ENCODE measurements at places on chromosomes 1 and 21.

GRCh38 chr1:44907893-44908292 lies 64.8 kb upstream of the PTCH2 start:
- no peaks in the 10 kb centered on the region for H3K27me3 ChIP-seq
- H3K4me1 ChIP-seq = peaks cover 2% of the 10 kb centered on the region
- no peak overlapping the region for H3K4me3 ChIP-seq
- no peak for DNase-seq
- H3K36me3 ChIP-seq = peaks cover 14% of the 10 kb centered on the region
- no peak overlapping the region for H3K27ac ChIP-seq

GRCh38 chr21:35437941-35438340 lies 388.8 kb upstream of the RUNX1 start:
- peaks cover 22% of the 10 kb centered on the region for H3K4me1 ChIP-seq
- no peak overlapping the region for H3K4me3 ChIP-seq
- peaks cover 3% of the 10 kb centered on the region for H3K27me3 ChIP-seq
- no peak for DNase-seq
- H3K36me3 ChIP-seq = no peaks in the 10 kb centered on the region
- no peak overlapping the region for H3K27ac ChIP-seq

DNA sequence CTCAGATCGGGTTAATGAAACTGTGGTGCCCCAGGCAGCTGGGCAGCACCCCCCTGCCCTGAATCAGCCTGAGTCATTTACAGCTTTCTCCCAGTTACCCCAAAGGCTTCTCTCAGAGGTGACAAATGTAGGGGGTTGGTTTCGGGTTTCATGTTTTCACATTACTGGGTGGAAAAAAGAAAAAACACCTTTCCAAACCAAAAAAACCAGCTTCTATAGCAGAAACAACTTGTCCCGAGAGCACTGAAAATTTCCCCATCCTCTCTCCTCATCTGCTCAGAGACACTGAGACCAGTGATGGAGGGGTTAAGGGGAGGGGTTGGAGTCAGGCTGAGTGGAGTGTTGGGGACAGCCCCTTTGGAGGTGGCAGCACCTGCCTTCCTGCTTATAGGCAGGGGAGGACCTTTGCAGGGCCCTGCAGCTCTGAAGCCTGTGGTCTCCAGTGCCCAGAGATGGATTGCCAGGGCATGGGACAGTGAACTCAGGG lies 15.6 kb downstream of the UTP11 start:
- no peaks in the 10 kb centered on the region for H3K27me3 ChIP-seq
- peak overlapping the region; percentile 45 for H3K27ac ChIP-seq
- DNase-seq = peak; percentile 45

DNA sequence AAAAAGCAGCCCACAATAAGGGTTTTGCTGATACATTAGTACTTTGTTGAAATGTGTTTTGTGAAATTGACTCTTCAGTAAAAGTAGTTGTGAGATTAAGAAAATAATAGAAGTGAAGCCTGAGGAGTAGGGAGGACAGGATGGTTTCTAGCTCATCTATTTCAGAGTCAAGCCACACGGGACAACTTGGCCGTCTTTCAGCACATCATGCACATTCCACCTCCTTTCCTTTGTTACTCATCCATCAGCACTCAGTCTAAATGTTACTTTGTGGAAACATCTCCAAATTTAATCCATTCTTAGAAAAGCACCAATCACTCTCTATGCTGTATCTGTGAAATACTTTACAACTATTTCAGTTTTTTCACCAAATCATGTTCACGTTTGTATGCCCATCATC lies 223.3 kb downstream of the FGGY start:
- H3K4me3 ChIP-seq = no peak overlapping the region
- no peak for DNase-seq
- no peaks in the 10 kb centered on the region for H3K36me3 ChIP-seq
- no peak overlapping the region for H3K27ac ChIP-seq

DNA sequence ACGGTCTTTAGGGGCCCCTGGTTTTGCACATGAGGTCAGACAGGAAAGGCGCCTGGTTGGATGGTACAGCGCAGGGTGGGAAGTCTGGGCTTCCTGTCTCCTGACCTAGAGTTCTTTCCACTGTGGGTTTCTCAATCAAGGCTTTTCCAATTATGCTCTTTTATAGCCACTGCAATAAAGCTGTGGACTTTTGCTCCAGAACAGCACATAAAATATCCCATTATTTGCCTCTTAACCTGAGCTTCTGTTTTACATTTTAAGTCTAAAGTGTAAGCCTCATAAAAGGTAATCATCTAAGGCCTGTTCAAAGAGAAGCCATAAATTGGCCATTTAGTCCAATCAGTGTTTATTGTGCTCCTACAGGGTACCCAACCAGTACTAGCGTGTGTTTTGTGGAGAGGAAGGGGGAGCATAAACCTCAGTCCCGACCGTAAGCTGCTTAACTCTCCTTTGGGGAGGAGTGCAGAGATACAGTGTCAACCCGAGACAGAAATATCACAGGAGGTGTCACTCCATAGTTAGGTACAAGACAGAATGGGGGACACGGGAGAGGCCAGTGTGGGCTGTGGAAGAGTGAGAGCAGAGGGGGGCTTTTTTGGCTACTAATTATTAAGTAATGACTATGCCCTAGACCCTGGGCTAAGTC lies 270.0 kb downstream of the TRABD2B start:
- H3K4me3 ChIP-seq = no peak overlapping the region
- peaks cover 61% of the 10 kb centered on the region for H3K27me3 ChIP-seq
- H3K27ac ChIP-seq = no peak overlapping the region

GRCh38 chr1:160460214-160460642 lies 59.9 kb downstream of the VANGL2 start:
- H3K27me3 ChIP-seq = no peaks in the 10 kb centered on the region
- DNase-seq = no peak
- H3K4me1 ChIP-seq = peaks cover 63% of the 10 kb centered on the region
- H3K27ac ChIP-seq = peak overlapping the region; percentile 86
- no peaks in the 10 kb centered on the region for H3K36me3 ChIP-seq

DNA sequence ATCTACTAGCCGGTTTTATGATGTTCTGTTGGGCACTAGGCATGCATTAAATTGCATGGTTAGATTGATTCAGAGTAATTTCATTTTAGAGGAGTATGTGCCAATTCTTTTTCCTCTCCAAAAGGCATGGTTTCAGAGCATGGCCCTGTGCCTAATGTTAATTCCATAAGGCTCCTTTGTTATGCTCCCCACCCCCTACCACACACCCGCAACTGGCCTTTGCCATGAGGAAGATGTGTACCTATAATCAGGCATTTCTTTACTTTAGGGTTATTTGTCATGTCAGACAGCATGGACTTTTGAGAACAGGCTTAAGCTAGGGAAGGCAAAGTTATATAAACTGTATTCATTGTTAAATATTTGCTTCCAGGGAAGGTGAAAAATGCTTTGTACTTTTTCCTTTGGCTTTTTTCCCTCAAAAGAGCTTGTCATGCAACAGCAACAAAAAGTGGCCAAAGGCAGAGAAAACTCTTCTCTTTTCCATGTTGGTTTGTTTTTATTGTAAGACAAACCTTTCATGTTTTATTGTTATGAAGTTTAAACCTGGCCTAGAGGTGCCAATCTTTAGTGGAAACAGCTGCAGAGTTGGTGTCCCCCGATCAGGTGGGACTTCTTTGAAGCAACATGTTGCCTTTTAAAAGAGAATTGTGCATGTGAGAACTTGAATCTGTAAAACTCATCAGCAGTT lies 24.3 kb upstream of the NBL1 start:
- no peak overlapping the region for H3K27ac ChIP-seq
- H3K36me3 ChIP-seq = peaks cover 35% of the 10 kb centered on the region
- no peak for DNase-seq
- H3K27me3 ChIP-seq = no peaks in the 10 kb centered on the region

DNA sequence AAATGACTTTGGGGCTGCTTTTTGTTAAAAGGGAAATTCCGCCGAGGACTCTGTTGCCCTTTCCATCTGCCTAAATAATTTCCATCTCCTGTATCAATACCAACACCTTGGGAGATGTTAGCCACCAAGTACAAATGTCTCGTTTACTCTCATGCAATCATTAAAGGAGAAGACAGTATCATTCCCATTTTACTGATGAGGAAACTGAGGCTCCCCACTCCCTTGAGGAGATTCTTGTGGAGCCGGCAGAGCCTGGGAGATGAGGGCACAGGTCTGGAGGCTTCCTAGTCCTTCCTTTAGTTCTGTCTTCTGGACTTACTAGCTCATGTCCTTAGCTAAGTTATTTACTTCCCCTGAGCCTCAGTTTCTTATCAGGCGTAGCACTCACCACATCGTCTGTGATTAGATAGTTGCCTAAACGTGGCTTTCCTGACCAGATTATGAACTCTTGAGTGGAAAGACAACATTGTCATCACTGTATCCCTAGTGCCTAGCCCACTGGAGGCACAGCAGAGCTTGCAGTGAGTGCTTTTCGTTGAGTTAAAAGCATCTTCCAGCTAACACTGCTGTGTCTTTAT lies 81.6 kb downstream of the ADSS2 start:
- no peak overlapping the region for H3K4me3 ChIP-seq
- peaks cover 4% of the 10 kb centered on the region for H3K27me3 ChIP-seq
- H3K4me1 ChIP-seq = no peaks in the 10 kb centered on the region
- H3K27ac ChIP-seq = no peak overlapping the region
- no peaks in the 10 kb centered on the region for H3K36me3 ChIP-seq

DNA sequence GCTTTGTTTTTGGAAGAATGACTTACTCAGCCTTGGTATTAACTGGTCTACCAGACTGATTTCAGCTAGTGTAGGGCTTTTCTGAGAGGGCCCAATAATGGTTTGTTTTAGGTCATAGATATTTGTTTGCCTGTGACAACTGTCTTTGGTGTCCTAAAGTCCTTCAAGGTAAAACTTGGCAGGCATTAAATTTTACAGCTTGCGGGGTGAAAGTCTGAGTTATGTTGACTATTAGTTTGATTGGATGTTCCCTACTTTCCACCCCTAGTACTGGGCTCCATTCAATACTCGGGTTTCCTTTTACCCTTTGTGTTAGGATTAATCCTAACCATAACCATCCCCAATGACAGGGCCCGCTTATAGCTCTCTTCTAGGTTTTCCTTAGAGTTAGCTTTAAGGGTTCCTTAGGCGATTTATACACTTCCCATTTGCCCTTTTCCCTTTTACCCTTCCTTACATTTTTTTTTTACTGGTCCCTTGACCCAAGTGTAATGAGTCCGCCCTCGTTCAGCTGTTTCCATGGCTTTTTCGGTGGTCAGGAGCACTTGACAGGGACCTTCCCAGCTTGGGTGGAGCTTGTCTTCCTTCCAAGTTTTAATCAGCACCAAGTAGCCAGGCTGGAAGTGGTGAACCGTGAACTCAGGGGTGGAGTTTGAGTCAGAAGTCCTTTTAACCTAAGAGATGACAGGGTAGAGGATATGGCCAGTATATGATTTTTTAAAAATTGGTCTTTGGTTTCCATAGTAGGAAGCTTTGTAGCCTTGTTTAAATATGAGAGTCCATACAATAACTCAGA lies 28.5 kb upstream of the LCE5A start:
- DNase-seq = no peak
- peaks cover 3% of the 10 kb centered on the region for H3K36me3 ChIP-seq
- peaks cover 8% of the 10 kb centered on the region for H3K4me1 ChIP-seq
- H3K4me3 ChIP-seq = no peak overlapping the region
- no peak overlapping the region for H3K27ac ChIP-seq

DNA sequence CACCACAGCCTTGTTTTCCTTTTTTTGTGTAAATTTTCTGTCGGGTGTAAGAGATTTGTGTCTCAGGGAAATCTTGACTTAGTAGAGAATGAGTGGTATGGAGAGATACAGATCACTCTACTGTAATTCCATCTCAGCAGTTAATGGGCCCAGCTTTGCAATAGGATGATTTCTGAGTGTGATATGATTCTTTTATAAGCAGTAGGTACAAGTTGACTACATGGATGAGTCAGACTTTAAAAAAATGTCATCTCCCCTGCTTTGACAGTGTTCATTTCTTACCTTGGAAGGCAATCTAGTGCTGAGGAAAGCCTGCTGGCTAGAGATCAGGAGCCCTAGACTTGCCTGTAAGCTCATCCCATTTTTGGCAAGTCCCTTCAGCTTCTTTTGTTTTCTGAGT lies 261.9 kb downstream of the RYR2 start:
- H3K36me3 ChIP-seq = no peaks in the 10 kb centered on the region
- no peak overlapping the region for H3K27ac ChIP-seq
- no peak for DNase-seq
- H3K27me3 ChIP-seq = no peaks in the 10 kb centered on the region
- H3K4me3 ChIP-seq = no peak overlapping the region
- no peaks in the 10 kb centered on the region for H3K4me1 ChIP-seq

DNA sequence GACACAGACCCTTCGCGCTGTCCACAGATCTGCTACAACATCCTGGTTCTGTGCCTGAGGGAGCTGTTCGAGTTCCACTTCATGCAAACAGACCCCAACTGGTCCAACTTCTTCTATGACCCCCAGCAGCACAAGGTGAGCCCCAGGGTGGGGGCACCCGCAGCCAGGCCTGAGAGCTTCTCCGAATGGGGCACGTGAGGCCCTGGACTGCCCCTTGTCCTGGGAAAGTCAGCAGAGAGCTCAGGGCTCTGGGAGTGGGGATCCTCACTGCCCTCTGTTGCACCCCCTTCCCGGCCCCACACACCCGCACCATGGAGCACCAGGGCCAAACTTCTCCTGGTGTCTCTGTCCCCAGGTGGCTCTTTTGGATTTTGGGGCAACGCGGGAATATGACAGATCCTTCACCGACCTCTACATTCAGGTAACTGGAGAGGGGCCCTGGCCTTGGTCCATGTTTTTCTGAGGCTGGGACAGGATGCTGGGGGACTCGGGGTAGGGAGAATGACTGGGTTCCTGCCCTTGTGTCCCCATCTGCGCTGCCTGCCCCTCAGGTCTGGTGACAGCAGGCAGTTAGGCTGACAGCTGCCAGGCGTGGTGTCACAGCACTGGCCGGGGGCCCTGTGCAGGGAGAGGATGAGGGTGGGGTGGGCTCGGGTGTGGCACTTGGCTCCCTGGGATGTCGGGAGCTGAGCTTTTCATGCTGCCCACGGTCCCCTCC lies 44.6 kb downstream of the COQ8A start:
- peaks cover 10% of the 10 kb centered on the region for H3K4me1 ChIP-seq
- no peak for DNase-seq
- no peak overlapping the region for H3K4me3 ChIP-seq
- H3K27me3 ChIP-seq = no peaks in the 10 kb centered on the region

DNA sequence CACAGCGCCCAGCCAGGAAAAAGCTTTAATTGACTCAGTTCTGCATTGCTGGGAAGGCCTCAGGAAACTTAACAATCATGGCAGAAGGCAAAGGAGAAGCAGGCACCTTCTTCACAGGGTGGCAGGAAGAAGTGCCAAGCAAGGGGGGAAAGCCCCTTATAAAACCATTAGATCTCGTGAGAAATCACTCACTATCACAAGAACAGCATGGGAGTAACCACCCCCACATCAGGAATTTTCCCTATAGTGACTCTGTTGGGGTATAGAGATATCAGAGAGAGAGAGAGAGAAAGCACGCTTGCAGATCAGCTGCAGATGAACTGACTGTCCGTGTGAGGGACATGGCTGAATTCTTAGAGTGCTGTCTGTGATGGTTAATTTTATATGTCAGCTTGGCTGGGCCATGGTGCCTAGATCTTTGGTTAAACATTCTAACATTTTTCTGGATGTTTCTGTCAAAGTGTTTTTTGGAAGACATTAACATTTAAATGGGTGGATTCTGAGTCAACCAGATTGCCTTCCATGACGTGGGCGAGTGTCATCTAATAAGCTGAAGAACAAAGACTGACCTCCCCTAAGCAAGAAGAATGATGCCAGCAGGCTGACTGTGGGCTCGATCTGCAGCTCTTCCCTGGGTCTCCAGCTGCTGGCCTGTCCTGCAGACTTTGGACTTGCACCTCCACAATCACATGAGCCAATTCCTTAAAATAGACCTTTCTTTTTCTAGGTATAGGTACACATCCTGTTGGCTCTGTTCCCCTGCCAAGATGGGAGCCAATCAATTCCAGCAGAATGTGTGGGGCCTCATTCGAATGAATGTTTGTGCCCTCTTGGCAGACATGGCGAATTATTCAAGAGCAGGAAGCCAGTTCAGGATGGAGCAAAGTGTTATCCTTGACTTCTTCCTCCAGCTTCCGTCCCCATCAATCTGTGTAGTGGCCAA lies 21.4 kb upstream of the CPT2 start:
- H3K36me3 ChIP-seq = no peaks in the 10 kb centered on the region
- no peak overlapping the region for H3K27ac ChIP-seq
- no peak for DNase-seq
